ENCODE measurements at places on chromosomes 4 and X.
A peak's percentile ranks its signal among the peaks of the same experiment; 100 is the strongest.

DNA sequence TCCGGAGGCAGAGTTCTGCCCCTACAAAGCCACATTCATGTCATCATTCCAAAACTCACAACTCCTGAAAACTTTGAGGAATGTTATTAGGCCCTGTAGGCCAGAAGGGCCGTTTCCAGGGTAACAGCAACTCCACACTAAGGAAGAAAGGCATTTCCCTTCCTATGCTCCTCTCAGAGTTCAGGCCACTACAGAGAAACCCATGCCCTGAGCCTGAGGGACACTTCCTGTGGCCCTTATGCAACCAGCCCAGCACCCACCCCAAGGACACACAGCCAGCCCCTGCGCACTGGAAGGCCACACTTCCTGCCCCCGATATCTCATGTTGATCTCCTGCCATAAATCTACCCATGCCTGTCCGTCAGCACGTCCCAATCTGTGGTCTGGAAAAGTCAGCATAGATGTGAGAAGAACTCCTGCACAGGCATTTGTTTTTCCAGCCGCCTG is 289.3 kb downstream of the BCOR start:
- no peak for DNase-seq

GRCh38 chr4:76488455-76488854 is 53.4 kb downstream of the SHROOM3 start:
- DNase-seq = no peak

DNA sequence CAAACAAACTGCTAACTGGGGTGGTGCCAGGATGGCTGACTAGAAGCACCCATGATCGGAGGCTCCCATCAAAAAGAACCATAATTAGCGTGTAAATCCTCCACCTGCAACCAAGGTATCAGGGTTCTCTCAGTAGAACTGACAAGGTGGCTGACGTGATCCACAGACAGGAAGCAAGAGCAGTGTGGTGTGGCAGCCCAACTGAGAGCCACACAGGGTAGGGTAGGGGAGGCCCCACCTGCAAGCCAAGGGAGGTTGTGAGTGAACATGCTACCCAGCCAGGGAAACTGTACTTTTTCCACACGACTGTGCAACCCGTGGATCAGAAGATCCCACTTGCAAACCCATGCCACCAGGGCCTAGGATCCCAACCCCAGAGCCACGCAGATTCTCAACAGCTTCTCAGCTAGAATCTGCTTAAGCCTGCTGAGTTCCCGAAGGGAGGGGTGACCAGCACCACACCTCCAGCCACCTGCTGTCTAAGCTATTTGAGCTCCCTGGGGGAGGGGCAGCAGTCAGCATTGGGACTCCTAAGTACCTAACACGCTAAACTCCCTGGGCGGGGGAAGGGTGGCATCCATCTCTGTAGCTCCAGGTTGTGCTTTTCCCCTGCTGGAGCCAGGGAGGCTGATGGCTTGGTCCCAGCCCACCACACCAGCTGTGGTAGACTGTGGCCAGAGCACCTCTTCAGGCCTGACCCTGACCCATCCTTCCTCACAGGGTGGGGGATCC is 425.1 kb downstream of the GPM6A start:
- DNase-seq = peak; percentile 2

DNA sequence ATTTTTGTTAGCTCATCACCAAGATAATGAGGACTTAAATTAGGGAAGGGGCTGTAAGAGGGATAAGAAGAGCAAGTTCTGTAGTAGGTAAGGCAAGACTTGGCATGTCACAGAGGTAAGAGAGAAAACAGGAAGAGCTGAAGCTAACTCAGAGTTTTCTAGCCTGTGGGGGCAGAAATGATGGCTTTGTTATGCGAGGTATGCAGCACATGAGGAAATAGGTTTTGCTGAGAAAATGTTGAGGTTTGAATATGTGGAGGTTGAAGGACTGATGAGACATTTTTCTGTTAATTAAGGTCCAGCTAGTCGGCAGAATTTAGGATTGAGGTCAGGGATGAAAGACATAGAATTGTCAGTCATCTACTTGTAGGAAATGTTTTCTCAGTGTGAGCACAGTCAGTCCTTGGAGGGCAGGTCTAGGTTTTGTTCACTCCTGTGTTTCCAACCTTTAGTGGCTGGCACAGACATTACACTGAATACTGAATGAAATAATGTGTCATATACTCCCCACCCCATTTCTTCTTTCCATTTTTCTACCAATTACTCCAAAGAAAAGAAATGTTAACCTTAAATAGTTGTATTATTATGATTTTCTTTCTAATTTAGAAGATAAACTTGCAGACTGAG is 154.0 kb upstream of the AADAT start:
- no peak for DNase-seq

DNA sequence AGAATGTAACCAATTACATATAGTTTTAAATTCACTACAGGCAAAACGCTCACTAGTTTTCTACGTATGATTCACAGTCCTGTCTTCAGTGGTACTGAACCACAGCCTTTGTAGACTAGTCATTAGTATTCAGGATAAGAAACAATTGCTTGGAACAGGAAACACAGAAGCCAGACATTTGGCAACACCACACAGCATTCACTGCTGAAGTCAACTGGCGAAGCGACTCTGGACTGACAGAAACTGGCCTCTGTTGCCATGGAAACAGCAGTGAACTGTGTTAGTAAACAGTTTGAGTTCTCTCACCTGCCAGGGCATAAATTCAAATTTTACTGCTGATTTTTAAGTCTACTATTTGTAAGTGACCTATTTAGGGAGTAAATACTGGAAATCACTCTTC is 57.6 kb downstream of the MAPK10 start:
- no peak for DNase-seq

DNA sequence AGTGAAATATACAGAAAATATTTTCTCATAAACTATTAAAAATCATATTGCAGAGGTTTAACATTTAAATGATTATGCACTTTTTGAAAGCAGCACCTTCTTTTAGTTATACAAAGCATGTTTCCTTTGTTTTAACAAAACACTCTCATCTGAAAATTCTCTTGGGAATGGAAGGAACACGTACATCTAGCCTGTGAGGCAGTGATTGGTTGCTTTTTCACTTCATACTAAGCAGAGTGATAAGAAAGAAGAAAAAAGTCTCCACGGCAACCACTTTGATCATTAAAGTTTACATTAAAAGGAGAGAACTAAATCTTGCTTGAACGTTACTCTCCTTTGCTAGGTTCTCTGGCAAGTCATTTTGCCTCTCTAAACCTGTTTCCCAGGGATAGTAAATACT is 41.7 kb upstream of the H2AZ1 start:
- DNase-seq = no peak

DNA sequence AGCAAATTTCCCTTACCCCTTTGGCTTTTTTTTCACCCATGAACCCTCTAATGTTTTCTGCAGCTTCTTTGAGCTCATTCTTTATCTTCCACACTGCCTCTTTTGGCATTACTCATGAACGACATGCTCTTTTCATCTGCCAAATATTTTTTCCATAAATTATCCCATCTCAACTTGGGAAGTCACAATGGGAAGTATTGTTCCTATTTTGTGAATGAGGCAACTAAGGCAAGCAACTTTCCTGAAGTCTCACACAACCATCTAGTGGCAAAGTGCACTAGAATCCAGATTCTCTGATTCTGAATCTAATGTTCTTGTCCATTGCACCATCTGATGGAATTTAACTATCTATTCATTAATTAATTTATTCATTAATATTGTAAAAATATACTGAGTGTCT is 625 bp downstream of the RTL9 start:
- DNase-seq = no peak

GRCh38 chr4:123050018-123050417 is 127.6 kb upstream of the NUDT6 start:
- no peak for DNase-seq

GRCh38 chrX:67563469-67564448 is 19.9 kb downstream of the AR start:
- DNase-seq = no peak

DNA sequence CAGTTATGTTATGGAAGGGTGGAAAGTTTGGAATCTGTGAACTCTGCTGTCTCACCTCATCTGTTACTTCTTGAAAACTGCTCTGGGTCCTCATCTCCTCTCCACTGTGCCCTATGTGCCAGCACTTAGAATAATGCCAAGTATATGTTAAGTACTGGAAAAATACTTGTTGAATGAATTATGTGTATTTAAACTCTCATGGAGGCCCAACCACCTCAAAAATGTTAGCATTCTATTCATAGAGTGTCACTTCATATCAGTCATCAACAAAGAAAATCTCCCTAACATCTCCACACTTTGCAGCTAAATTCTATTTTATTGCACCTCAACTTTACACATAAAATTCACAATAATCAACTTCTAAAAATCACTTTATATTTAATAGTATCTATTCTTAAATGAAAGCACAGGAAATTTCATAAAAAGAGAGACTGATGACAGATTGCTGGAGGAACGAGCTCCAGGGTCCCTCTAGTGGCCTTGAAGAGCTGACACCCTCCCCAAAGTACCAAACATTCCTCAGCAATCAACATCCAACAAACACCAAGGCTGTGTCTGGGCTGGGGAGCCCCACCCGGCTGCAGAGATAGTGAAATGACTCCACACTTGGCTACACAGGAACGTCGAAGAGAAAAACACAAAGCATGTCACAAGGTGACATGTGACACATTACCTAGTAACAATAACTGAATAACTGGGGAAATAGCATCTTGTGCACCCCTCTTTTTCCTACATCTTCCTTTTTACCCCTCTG is 45.8 kb downstream of the SLC39A8 start:
- no peak for DNase-seq

DNA sequence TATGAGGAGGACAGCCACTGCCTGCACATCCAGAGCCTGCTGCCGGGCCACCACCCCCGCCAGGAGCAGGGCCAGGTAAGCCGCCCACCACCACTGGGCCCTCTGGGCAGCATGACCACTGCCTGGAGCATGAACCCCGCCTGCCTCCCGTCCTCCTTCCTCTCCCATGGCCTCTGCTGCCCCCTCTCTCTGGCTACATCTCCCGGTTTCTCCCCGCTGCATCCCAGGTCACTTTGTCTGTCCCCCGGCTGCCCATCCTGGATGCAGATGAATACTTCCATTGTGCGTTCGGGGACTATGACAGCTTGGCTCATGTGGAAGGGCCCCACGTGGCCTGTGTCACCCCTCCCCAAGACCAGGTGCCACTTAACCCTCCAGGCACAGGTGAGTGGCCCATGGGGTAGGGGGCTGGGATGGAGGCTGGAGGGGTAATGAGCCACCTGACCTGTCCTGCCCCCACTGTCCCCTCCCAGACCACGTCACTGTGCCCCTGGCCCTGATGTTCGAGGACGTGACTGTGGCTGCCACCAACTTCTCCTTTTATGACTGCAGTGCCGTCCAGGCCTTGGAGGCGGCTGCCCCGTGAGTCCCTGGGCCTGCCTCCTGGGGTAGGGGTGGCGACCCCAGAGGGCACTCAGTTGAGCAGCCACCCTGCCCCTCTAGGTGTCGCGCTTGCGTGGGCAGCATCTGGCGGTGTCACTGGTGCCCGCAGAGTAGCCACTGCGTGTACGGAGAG is 6.0 kb downstream of the PLXNB3 start:
- DNase-seq = no peak

GRCh38 chrX:68428431-68428830 is 4.9 kb downstream of the OPHN1 start:
- DNase-seq = no peak

- no peak for DNase-seq
Measured at GRCh38 chr4:99763635-99764101, 53.0 kb upstream of the DAPP1 start.

DNA sequence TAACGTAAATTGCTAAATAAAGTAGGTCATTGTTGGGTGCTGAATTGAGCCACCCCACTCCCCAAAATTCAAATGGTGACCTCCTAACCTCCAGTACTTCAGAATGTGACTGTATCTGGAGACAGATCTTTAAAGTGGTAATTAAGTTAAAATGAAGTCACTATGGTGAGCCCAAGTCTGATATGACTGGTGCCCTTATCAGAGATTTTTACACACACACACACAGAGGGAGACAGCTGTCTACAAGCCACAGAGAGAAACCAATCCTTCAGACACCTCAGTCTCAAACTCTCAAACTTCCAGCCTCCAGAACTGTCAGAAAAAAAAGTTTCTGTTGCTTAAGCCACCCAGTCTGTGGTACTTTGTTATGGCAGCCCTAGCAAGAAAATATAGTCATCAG is 879.2 kb upstream of the INTU start:
- DNase-seq = no peak

DNA sequence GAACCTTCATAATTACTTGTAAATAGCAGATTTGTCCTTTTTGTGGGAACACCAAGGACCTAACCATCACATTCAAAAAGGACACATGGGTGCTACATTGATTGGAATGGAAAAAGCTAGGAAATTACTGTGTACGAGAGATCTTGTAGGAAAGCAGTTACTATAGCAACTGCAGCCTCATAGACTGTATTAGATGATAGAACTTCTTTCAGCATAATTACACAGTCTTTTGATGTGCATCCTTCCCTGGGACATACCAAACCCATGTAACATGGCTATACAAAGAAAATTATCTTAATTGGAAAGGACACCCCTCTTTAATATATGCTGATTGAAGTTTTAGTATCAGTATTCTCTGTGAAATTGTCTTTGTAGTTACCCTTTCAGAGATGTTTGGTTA is 130.7 kb upstream of the CTSO start:
- DNase-seq = no peak

- no peak for DNase-seq
Measured at GRCh38 chr4:56622176-56622575, 58.9 kb downstream of the HOPX start.

- DNase-seq = no peak
Measured at GRCh38 chr4:61374447-61374891, 174.3 kb downstream of the ADGRL3 start.

DNA sequence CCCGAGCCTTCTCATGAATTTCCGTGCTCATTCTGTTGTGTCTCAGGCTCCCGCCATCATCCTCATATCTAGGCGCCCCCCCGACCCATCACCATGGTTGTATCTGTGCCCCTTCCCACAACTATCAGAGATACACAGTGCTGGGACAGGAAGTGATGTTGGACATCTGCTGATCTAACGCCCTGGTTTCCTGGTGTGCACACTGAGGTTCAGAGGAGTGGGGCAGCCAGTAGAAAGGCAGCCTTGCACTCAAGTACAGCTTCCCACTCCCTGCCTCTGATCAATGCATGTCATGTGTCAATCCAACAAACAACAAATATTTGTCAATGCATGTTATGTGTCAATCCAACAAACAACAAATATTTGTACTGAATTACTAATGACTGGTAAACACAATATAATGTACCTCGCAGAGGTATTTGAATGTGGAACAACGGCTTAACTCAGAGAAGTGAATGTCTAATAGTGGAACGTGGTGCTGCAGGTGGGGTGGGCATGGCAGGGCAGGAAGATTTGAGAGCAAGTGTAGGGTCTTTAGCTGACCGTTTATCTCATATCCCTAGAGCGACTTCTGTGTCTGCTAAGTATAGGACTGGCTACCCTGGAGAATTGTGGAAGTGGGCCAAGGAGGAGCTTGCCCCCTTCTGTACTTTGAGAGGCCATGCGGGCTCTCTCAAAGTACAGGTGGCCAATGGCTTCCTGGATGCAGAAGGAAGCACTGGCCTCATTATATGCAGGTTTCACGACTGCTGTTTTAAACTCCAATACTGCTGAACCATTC is 10.3 kb upstream of the SEL1L3 start:
- DNase-seq = no peak

- no peak for DNase-seq
Measured at GRCh38 chrX:45381841-45382240, 181.2 kb upstream of the DIPK2B start.
